ENCODE measurements at places on chromosomes 7 and 10.

- DNase-seq, result no peak
These were observed 1.5 kb downstream of the RET start for GRCh38 chr10:43078175-43078985.

DNA sequence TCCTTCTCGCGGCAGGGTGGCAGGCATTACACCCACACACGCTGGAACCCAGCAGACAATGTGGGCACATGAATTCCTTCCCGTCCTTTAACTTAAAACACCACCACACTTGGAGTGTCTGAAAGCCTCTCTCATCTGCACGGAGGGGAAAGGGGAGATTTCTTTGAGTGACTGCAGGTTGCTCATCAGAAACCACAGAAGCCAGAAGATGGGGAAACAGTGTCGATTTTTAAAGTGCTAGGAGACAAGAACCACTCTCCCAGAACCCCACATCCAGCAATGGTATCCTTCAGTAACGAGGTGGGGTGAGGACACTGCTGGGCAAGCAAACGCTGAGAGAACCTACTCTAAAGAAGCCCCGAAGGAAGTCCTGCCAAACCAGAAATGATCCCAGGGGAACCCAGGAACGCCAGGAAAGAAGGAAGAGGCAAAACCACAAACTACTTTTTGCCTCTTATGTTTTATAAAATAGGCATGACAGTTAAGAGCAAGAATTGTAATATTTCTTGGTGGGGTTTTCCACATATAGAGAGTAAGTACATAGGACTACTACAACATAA lies 254.3 kb downstream of the ELFN1 start:
- DNase-seq, result peak; percentile 71

GRCh38 chr7:112361154-112361553 lies 89.1 kb upstream of the IFRD1 start:
- no peak for DNase-seq

DNA sequence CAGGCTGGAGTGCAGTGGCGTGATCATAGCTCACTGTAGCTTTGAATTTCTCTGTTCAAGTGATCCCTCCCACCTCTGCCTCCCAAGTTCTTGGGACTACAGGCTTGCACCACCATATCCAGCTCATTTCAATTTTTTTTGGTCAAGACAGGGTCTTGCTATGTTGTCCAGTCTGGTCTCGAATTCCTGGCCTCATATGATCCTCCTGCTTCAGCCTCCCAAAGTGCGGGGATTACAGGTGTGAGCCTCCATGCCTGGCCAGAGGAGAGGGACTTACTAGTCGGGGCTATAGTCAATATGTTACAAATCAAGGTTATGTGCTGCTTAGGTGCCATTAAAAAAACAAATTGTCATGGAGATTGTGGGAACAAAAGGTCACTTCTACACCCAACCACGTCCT lies 105.3 kb upstream of the GALNT17 start:
- no peak for DNase-seq

DNA sequence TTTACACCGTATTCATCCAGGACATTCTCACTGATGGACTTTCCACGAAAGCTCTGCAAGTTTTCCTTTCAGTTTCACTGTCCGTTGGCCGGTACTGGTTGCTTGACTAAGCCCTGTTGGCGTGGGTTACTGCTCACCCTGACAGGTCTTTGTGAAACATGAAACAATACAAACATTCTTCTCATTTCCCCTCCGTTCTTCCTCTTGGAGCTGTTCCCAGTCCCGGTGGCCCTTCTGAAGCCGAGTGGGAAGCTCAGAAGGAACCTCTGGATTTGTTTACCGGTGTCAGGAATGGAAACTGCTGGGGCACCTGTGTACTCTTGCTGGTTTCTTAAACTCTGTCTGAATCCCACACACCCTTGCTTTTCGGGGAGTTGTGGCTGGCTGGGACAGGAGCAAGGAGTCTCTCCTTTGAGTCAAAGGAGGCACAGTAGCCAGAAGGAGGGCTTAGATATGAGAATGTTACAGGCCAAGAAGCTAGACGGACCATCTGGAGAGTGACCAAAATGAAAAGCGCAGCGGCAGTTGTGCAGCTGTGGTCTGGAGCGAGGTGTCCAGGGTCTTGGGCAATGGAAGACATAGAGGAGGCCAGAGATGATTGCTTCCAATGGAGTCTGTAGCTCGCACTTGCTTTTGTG lies 45.7 kb downstream of the LYZL2 start:
- DNase-seq, result peak; percentile 98

Data from suppressor macrophage treated with lipopolysaccharide for 1 hour (primary cell).